Astrocyte (in vitro differentiated cells and primary cell): ENCODE measurements at places on chromosomes 11 and 22.

DNA sequence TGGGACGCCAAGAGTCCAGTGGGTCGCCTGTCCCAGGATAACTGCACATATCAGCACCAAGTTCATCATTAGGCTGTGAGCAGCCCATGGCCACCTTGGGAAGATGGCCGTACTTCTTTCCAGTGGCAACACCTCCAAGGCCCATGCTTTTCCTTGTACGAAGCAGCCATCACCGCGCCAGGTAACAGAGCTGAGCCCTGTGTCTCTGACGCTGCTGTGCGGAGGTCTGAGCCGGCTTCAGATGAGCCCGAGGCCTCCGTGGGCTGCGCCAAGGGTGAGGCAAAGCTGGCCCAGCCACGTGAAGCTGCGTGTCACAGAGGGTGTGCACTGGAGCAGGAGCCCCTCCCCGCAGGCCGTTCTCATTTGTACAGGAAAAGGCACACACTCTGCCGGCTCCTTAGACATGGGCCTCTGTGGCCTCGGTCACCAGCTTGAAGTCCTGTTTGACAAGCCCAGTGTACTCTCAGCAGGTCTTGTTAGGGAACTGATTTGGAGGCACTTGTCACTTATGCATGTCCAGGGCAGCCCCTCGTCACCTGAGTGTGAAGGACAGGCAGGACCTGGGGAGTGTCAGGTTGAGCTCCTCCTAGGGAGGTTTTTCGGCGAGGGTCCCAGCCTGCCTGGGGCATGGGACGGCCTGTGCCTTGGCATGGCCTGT is 401.5 kb downstream of the TBC1D22A start:
- no peak for DNase-seq

GRCh38 chr11:116234989-116235568 is 537.7 kb downstream of the BUD13 start:
- no peak for DNase-seq

- DNase-seq, result no peak
These were observed 23.1 kb upstream of the IRAG1 start for GRCh38 chr11:10716543-10717259.

DNA sequence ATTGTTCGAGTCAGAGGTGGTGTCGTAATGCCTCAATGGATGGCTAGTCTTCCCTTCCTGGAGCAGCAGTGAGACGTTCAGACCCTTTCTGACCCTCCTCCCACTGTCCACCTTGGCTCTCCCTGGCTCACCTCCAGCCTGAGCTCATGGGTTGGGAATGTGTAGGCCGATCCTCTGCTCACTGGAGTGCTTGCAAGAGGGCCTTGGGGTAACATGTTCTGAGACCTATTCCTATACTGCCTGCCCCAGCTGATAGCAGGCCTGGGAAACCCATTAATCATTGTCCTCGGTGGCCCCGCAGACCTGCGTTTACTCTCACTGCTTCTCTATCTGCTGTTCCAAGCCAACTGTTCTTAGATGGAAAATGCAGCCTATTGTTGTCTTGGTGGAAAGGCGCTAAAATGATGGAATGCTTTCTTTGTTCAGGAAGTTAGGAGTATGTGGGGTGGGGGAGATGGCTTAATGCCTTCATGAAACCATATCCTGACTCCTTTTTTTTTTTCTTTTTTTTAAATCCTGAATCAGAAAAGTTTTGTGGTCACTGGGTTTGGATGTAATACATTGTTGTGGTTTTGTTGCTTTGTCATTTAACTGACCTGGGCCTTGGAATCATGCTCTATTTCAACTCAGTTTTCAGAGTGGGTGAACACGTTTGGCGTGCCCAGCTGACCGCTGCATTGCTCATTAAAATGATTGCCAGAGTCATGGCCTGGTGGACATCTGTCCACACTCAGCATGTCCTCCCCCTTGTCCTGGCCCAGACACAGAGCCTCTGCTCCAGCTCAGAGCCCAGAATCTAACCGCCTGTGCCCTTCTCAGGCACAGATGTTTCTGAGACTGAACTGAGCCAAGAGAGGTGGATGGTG is 72.5 kb downstream of the MICAL2 start:
- peak; percentile 99 for DNase-seq

GRCh38 chr22:37470087-37470445 is 16.1 kb downstream of the MFNG start:
- DNase-seq, result no peak

DNA sequence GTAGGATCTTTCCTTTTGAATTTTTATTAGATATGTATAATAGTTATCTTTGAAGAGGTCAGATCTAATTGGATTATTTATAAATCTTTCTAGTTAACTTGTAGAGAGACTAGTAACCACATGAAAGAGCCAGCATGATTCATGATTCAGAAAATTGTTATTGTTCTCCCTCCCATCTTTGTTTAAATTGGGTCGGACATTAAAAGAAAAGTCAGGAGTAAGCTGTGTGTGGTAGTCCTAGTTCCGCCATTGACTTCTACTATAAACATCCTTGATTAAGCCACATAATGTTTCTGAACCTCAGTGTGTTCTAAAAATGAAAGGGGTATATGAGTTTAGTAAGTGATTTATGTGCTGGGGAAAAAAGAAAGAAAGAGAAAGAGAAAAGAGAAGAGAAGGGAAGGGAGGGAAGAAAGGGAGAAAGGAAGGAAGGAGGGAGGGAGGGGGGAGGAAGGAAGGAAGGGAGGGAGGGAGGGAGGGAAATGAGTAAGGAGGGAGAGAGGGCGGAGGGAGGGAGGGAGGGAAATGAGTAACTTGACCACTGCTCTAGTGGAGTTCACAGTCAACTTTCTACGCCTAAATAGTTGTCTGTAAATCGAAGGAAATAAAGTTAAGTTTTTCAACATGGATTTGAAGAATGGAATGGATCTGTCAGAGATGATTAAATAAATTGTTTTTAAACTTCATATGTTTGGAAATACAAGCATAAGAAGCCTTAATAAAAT is 32.9 kb downstream of the SIK2 start:
- DNase-seq, result peak; percentile 74

DNA sequence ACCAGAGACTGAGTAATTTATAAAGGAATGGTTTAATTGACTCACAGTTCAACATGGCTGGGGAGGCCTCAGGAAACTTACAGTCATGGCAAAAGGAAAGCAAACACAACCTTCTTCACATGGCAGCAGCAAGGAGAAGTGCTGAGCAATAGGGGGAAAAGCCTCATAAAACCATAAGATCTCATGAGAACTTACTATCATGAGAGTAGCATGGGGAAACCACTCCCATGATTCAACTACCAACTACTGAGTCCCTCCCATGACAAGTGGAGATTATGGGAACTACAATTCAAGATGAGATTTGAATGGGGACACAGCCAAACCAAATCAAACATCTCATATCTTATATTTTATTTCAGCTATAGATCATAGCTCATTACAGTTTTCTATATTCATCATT is 33.0 kb downstream of the GRIA4 start:
- DNase-seq, result no peak

- DNase-seq, result no peak
These were observed 691.6 kb upstream of the ANO5 start for GRCh38 chr11:21501245-21501644.

DNA sequence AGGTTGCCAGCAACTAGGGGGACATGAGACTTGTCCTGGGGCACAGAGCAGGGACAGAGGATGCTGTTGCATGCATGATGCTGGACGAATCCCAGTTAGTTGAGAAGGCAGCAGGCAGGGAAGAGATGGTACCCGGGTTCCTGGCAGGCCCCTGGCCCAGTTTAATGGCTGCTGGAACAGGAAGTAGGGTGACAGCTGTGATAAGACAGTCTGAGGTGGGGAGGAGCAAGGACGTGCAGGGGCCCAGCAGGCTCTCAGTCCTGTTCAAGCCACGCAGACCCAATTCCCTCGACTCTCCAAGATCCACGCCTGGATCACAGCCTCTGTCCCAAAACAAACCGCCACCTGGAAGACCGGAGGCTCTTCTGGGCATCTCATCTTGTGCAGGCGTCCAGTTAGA is 32.0 kb downstream of the LRRC10B start:
- no peak for DNase-seq

GRCh38 chr11:121801781-121802180 is 314.2 kb downstream of the BLID start:
- DNase-seq, result no peak

DNA sequence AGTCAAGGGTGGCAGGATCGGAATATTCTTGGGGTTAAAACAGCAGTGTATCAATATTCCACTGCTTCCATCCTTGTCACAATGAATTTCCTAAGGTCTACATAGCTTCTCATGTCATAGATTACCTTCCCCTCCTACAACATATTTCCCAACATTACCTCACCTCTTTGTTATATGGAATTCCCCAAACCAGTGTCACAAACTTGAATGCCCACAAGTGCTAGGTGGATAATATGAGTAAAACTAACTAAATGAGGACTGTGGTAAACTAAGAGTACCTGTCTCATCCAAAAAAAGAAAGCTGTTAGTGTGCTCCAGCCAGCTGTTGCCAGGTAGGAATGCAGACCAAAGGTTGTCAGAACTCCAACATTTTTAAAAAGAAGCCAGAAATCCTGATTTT is 17.0 kb upstream of the NUCB2 start:
- DNase-seq, result peak; percentile 22

DNA sequence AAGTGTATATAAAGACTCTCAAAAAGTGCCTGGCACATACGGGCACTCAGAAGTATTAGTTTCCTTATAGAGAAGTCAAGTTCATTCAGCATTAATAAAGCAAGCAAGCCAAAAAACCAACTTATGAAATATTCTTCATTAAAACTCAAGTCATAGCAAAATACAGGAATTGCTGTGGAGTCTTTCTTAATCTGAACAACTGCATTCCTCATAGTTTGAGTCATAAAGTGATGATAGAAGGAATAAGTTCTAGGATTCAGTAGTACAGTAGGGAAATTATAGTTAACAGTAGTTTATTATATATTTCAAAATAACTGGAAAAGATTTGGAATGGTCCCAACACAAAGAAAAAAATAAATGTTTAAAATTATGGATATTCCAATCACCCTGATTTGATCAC is 200.3 kb downstream of the C11orf91 start:
- no peak for DNase-seq

DNA sequence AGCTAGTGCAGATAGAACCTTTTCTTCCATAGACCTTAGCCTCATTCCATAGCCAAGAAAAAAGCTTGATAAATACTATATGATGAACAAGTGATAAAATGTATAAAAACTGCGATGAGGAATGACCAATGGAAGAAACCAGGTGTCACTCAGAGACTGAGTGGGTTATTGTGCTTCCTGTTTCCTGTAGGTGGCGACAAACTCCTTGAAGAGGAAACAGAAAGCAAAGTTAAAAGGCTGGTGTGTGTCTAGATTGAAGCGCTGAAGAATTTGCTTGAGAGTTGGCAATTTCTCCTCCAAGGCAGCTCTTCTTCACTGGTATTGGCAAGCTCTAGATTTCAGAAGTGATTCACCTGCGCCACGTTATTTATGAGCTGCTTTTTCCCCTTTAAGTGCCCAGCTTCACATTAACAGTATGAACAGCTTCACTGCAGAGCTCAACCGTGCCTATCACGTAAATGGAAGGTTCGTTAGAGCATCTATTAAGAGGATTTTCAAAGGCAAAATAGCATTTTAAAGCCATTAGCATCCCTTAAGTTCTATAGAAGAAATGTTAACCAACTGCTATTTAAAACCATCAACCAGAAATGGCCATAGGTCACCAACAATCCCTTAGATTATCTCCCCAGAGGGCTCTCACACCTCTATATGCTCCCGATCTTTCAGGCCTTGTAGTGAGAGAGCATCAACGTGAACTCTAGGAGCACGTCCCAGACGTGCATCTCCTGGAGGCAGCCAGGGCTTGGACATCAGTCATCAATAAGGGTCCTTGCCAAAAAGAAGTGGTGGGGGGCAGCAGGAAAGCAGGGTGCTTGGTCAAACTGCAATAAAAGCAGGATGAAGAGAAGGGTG is 179.4 kb downstream of the CADM1 start:
- peak; percentile 66 for DNase-seq

GRCh38 chr22:37420686-37421467 is 6.4 kb downstream of the ELFN2 start:
- DNase-seq, result peak; percentile 32

- peak; percentile 60 for DNase-seq
These were observed 3.3 kb downstream of the SERPINH1 start for GRCh38 chr11:75565221-75565814.

GRCh38 chr22:19657252-19658056 is 56.8 kb upstream of the SEPTIN5 start:
- DNase-seq, result no peak

DNA sequence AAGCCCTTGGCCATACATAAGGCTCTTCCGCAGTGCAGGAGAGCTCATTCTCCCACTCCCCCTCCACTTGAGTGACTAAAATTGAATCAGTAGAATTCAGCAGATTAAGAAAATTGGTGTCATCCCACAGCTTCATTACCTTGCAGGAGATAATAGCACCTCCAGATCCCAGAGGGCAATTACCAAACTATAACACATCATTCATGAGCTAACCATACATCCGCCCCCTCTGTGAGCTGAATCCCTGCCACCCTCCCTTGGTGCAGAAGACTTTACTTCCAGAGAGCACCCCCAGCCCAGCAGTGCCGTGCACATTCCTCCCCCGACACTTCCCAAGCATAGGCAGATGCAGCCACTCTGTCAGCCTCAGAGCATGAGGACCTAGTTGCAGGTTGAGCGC is 496.5 kb upstream of the B3GAT1 start:
- no peak for DNase-seq
